T1000 (cell line): ENCODE measurements at places on chromosomes 7 and 10.

DNA sequence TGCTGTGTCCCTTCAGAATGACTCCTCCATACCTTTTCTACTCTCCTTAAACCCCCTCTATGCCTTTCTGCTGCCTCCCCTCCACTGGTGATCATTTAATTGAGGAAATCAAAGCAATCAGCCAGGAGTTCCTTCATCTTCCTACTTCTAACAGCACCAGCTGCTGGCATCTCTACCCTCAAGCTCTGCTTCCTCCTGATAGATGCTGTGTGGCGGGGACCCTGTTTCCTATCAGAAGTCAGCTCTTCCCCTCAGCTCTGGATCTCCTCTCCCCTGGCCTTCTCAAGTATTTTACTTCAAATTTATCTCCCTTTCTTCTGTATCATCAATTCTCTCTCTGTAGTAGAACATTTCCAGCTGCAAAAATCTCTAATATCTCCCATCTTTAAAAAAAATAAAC is 183.7 kb downstream of the ELMO1 start:
- no peak for DNase-seq

GRCh38 chr10:30828680-30829079 is 199.1 kb upstream of the LYZL2 start:
- DNase-seq: no peak

GRCh38 chr10:52574697-52575096 is 197.9 kb downstream of the MBL2 start:
- no peak for DNase-seq

DNA sequence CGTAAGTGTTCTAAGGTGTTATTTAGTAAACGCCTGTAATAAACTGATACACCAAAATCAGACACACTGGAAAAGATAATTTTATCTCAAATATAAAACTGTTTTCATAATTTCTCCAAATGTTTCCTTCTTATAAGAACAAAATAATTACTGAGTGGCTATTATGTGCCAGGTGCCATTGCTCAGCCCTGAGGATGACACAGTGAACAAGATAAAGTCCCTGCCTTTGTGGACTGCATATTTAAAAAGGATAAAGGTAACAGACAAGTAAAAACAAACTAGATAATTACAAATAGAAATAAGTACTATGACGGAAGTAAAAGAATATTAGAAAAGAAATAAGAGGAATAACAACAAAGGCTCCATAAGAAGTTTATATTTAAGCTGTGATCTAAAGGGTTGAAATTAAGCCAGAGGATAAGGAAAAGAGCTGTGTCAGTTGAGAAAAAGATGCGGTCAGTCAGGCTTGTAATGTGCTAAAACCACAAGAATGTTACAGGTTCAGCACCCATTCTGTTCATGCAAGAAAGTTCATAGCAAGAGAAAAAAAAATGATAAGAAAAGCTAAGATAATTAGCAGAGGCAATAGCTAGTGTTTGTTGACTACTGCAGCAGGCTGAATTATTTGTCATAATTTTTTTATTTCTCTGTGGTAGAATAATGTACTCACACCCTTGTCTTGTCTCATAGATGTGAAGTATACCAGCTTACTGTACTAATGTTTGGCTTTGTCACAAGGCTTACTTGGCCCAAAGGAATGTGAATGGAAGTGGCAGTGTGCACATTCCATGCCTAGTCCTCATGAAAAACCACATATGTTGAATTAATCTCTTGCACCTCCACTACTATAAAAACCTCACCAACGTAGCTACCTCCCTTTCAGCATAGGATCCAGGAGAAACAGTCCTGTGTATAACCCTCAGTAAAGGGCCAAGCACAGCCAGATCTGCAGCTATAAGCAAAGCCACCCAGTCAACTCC is 75.1 kb downstream of the CRPPA start:
- peak; percentile 10 for DNase-seq

DNA sequence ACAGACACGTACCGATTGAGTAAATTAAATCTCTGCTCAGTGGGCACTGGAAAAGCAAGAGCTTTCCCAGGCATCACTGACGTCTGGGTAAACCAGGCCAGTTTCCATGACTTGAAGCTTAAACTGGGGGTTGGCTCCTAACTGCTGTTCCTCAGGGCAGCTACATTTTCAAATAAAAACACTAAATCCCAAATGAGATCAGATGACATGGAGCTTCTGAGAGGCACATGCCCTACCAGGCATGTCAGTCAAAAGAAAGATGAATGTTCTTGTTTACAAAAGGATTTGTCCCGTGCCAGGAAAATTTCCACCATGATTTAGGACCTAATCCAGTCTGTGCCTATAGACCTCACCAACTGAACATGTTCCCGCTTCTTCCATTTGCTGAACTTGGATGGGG is 220.2 kb downstream of the KCNMA1 start:
- no peak for DNase-seq

GRCh38 chr10:89296220-89296648 is 5.6 kb upstream of the IFIT2 start:
- no peak for DNase-seq
